Activated T-helper 1 cell treated with anti-CD3 and anti-CD28 coated beads, Interleukin-12 subunit alpha, Interleukin-12 subunit beta, Interleukin-2, Interleukin-4 antibody, amounts not matched to agents 30 ng/mL and 10 ng/mL and 1 ng/mL, durations not matched to agents 14 hours and 24 hours and 36 hours (primary cell): ENCODE measurements at places on chromosomes 13 and 19.

GRCh38 chr13:41621716-41622431 lies 164.5 kb downstream of the RGCC start:
- DNase-seq: no peak

- no peak for DNase-seq
Measured at GRCh38 chr13:71626421-71627117, 240.4 kb downstream of the DACH1 start.

- DNase-seq: peak; percentile 59
Measured at GRCh38 chr19:35013041-35013819, 13.1 kb downstream of the GRAMD1A start.

GRCh38 chr13:111976474-111977178 lies 90.3 kb upstream of the SOX1 start:
- no peak for DNase-seq

DNA sequence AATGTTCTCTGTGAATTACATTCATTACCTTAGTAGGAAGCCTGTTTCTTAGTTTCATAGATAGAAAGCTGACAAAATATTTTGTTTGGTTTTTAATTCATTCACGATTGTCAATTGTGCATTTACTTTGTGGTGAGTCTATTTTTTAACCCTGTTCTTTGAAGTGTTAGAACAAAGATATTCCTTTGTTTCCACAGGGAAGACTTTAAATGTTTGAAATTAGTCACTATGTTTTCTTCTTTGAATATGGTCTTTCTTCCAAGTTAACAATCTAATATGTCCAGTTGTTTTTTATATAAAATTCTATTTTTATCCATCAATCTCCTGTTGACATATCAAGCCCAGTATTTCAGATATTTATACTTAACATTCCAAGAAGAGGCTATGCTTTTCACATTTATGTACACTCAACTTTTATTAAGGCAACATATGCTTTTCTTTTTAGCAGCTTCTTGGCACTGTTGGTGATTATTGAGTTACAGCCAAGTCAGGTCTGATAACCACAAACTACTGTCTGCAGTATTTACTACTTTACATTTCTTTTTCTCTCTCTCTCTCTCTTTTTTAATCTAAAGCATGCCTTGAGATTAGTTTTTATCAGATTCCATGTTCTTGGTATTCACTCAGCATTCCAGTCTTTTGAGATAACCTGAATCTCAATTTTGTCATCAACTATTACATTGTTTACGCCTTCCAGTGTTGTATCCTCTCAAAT lies 812.8 kb upstream of the SLC10A2 start:
- DNase-seq: no peak

DNA sequence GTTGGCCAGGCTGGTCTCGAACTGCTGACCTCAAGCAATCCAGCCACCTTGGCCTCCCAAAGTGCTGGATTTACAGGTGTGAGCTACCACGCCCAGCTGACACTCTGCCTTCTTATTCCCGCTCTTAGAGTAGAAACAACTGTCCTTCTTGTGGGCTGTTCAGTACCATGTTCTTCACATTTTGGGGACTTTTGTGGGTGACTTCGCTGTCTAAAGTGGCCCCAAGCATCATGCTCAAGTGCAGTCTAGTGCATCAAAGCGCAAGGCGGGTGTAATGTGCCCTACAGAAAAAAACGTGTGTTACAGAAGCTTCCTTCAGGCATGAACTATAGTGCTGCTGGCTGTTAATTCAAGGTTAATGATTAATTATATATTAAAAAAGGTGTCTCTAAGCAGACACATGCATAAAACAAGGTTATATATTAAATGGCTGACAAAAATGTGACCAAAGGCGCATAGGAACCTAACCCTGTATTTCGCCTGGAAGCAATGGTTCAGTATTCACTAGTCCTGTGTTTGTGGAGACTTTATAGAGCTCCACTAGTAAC lies 38.3 kb downstream of the ABCC4 start:
- DNase-seq: no peak

- DNase-seq: no peak
Measured at GRCh38 chr13:105565136-105565727, 970.2 kb downstream of the EFNB2 start.

- no peak for DNase-seq
Measured at GRCh38 chr13:103087275-103087674, 21.1 kb upstream of the SLC10A2 start.

DNA sequence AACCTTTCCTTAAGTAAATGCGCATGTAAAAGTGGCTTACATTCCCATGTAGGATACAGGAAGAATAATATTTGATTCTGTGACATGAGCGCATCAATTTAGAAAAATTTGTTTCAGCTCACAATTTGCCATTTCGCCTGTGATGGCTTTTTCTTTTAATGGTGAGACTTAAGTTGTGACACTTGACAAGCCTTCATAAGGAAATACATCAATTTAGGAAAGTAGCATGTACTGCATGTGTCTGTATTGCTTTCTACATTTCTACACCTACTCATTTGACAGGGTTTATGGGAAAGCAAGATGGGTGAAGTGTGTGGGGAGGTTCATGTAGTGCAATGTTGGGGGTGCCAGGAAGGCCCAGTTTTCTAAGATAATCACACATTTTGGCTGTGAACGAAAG lies 12.1 kb upstream of the SCEL start:
- no peak for DNase-seq

GRCh38 chr19:14746886-14747285 lies 31.5 kb downstream of the ADGRE2 start:
- DNase-seq: no peak

- DNase-seq: no peak
Measured at GRCh38 chr13:112330479-112331381, 45.4 kb upstream of the SPACA7 start.

DNA sequence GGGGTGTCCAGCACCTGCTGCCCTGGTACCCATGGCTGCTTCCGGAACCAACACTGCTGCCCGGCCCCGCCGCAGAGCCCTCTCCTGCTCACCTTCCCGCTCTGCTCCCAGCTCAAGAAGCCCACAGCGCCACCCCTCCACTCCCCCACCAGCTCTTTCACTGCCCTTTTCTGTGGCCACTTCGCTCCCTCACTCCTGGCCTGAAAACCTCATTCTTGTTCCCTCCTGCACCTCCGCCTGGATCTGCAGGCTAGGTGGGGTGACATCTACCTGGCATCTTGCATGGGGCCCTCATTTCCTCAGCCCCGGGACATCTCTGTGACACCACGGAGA lies 6.4 kb downstream of the ZNF787 start:
- no peak for DNase-seq

DNA sequence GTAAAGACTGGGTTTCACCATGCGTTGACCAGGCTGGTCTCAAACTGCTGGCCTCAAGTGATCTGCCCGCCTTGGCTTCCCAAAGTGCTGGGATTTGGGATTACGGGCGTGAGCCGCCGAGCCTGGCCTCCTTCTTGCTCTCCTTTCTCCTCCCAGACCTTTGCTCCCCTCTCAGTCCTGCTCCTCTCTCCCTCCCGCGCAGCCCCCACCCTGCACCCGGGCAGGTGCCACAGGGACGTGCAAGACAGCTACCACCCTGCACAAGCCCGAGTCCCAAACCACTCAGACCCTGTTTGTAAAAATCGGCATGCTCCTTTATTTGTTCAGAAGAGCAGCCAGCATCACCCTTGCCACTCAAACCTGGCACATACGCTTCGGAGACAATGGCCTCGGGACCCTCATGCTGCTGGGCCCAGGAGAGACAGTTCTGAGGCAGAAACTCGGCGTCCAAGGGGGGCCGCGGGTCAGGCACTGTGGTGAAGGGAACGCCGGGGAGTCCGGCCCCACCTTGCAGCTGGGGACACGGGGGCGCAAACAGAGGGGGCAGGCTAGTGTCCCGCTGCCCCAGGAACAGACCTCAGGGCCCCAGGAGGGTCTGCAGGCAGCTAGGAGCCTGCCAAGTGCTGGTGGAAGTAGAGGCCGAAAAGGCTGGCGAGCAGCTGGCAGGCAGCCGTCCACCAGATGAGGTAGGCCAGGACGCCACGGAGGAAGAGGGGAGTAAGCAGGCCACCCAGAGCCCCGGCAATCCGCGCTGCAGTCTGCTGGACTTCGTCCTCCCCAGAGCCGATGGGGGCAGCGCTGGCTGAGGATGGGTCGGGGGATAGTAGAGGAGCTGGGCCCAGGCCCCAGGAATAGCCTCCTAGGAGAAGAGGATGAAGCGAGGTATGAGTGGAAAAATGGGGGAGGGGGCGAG lies 18.7 kb downstream of the TMEM161A start:
- no peak for DNase-seq

GRCh38 chr19:18672606-18673337 lies 10.7 kb upstream of the CRTC1 start:
- DNase-seq: no peak

DNA sequence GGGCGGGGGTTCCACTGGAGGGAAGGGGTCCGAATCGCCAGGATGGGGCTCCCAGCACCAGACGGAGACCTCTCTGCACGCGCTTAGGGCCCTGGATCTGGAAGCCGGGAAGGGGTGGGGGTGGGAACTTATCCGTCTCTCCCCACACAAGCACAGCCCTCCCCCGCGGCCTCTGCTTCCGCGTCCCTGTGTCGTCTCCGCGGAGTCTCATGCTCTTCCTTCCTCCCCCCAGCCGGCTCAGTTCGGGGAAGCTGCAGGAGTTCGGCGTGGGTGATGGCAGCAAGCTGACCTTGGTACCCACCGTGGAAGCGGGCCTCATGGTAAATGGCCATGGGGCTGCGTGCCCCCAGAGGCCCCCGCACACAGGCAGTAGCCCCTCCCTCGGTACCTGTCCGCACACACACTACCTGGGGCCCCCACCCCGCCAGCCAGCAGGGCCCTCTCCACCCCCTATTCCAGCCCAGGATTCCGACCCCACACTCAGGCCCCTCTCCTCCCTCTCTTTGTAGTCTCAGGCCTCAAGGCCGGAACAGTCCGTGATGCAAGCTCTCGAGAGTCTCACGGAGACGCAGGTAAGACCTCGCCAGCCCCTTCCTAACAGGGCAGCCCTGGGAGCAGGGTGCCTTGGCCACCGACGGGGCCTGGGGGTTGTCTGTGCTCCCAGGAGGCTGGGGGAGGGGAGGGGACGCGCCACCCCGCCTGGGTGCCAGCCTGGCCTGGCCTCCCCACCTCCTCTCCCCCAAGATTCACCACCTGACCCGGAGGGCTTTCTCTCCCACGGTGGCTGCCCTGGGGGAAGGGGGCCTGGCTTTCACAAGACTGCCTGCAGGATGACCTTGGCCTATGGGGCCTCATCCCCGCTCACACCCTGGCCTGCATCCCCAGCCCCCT lies 3.2 kb downstream of the MIDN start:
- peak; percentile 60 for DNase-seq

DNA sequence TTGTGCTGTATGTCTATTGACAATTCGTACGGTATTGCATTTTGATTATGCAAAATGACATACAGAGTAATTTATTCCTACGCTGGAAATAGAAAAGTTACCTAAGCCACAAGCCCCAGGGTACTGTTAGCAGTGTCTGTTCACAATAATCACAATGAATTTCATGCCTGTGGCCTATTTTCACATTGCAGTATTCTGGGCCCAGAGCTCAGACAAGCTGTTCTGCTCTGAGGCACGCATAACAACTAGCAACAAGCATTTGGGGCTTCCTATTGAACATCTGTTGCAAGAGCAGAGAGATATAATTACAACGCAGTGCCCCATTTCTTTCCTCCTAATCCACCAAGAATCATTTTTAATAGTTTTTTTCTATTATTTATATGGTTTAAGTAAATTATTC lies 158.9 kb upstream of the SGCG start:
- DNase-seq: no peak

GRCh38 chr13:113403255-113404104 lies 39.5 kb upstream of the GRTP1 start:
- DNase-seq: no peak

GRCh38 chr19:18017275-18018083 lies 9.5 kb downstream of the ARRDC2 start:
- DNase-seq: no peak

GRCh38 chr19:11164879-11165406 lies 9.4 kb upstream of the SPC24 start:
- DNase-seq: no peak

DNA sequence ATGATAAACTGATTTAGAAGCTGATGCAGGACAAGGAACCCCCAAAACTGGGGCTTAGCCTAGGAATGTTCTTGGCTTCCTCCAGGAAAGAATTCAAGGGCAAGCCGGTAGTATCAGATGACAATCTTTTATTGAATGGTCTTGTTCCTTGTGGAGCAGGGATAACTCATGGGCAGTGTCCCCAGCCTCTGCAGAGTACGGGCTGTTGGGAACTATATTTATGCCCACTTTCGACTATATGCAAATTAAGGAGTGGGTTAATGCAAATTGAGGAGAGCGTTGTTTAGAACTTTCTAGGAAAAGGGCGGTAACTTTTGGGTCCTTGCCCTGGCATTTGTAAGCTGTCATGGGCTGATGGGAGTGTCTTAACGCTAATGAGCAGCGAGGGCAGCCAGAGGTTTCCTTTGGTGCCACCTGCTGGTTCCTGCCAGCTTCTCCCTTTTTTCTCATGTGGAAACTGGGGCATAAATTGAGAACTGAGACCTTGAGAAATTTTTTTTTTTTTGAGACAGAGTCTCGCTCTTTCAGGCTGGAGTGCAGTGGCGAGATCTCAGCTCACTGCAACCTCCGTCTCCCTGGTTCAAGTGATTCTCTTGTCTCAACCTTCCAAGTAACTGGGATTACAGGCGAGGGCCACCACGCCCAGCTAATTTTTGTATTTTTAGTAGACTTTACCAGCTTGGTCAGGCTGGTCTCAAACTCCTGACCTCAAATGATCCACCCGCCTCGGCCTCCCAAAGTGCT lies 79.4 kb upstream of the ABCC4 start:
- DNase-seq: peak; percentile 42

DNA sequence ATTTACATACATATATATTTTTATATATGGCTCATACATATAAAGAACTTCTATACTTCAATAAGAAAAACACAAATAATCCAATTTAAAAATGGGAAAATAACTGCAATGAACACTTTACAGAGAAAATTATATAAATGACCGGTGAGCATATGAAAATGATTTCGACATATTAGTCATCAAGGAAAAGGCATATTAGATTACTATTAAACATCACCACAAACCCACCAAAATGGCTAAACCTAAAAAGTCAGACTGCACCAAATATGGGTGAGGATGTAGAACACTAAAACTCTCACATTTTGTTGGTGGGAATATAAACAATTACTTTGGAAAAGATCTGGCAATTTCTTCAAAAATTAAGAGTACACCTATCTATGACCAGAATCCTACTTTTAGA lies 316.2 kb downstream of the ENOX1 start:
- DNase-seq: no peak

GRCh38 chr19:23587546-23587945 lies 99.5 kb downstream of the ZNF675 start:
- no peak for DNase-seq
